Activated T-cell treated with anti-CD3 and anti-CD28 coated beads, Interleukin-2, amount 50 U/mL, for 24 hours (primary cell): ENCODE measurements at places on chromosomes 4 and X.

DNA sequence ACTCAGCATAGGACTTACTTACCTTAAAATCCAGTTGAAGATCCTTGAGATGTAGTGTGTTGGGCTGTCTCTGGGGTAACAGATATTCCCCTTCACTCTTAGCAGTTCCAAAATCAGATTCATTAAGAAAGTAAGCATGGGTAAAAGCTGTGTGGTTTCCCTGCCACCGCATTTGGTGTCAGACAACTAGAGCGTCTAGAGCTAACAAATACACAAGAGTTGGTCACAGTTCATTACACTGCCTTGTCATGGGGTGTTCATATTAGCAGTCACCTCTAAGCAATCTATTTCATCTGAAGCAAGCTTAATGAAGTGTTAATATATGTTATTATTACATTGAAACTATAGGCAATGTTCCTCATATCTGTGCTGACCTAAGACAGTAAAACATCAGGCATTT, 342.8 kb downstream of the PPARGC1A start:
- no peaks in the 10 kb centered on the region for H3K4me1 ChIP-seq
- no peaks in the 10 kb centered on the region for H3K27me3 ChIP-seq
- DNase-seq, result no peak
- H3K36me3 ChIP-seq, result no peaks in the 10 kb centered on the region

- H3K36me3 ChIP-seq, result no peaks in the 10 kb centered on the region
- peaks cover 13% of the 10 kb centered on the region for H3K27me3 ChIP-seq
- no peak overlapping the region for H3K4me3 ChIP-seq
- DNase-seq, result no peak
- H3K4me1 ChIP-seq, result peaks cover 12% of the 10 kb centered on the region
- no peak overlapping the region for H3K27ac ChIP-seq
These were observed 25.7 kb upstream of the XIAP start for GRCh38 chrX:123834116-123834515.

DNA sequence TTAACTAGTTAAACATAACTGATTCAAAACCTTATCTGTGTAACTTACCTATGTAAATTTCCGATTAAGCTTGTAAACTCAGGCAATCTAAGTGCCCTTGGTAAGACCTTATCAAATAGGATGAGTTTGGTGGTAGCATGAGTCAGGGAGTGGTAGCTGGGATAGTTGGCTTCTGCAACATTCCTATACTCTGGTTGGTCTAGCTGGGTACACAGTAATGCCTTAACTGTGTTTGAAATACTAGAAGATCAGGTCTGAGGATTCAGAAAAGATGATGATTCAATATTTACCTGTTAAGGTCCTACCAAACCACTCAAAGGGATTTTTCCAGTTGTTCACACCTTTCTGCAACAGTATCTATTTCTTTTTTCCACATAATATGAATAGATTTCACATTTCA, 5.3 kb downstream of the YIPF7 start:
- H3K4me1 ChIP-seq, result no peaks in the 10 kb centered on the region
- peaks cover 13% of the 10 kb centered on the region for H3K27me3 ChIP-seq
- peaks cover 2% of the 10 kb centered on the region for H3K36me3 ChIP-seq
- no peak overlapping the region for H3K27ac ChIP-seq

DNA sequence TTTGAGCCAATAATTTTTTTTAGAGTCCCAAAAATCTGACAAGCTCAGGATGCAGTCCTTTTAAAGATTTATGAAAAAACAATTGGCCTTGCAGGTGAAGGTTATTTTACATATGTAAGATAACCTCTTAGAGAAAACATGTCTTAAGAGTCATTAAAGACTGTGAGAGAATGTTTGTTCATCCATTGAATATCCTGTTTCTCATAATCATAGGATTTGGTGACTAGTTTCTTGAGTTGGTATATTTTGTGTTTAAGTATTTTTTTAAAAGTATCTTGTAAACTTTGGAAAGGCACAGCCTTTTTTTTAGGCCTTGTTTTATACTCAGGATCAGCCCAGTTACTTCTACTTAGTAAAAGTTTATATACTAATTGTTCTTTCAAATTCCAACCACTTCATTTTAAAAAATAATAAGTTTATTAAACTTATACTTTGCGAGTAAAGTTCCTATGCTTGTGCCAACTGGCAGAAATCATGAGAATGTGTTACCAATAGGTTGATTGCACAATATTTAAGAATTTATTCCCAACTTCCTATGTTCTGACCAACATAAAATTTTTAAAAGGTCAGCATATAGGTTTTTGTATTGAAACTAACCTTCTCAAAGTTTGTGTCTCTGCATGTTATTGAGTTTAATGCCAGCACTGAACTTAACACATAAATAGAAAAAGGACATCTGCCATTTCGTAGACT, 40.0 kb upstream of the ARSJ start:
- H3K4me3 ChIP-seq, result no peak overlapping the region
- H3K36me3 ChIP-seq, result no peaks in the 10 kb centered on the region
- DNase-seq, result no peak
- peaks cover 5% of the 10 kb centered on the region for H3K4me1 ChIP-seq

GRCh38 chr4:33091961-33092360, 2371.8 kb downstream of the PCDH7 start:
- H3K27me3 ChIP-seq, result no peaks in the 10 kb centered on the region
- no peak for DNase-seq
- H3K36me3 ChIP-seq, result no peaks in the 10 kb centered on the region
- no peak overlapping the region for H3K4me3 ChIP-seq

DNA sequence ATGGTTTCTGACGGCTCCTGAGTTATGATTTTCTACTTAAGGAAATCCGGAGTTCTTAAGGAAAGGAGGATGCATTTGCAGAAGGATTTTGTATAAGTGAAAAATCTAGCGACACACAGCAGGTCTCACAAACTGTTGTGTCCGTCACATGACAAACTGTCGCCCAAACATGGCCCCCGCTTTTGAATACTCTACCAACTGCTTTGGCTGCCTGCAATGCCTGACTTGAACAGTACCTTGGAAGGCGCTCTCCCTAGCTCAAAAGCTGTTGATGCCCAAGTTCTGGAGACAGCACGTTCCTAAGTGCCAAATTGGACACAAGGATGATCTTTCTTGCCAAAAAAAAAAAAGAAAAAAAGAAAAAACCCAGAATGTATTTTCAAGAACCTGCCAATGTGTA, 103.2 kb downstream of the ENPP6 start:
- no peak overlapping the region for H3K4me3 ChIP-seq
- no peak overlapping the region for H3K27ac ChIP-seq
- DNase-seq, result no peak
- no peaks in the 10 kb centered on the region for H3K4me1 ChIP-seq
- no peaks in the 10 kb centered on the region for H3K36me3 ChIP-seq

GRCh38 chr4:161937596-161937995, 226.2 kb downstream of the FSTL5 start:
- no peaks in the 10 kb centered on the region for H3K27me3 ChIP-seq
- no peak for DNase-seq

DNA sequence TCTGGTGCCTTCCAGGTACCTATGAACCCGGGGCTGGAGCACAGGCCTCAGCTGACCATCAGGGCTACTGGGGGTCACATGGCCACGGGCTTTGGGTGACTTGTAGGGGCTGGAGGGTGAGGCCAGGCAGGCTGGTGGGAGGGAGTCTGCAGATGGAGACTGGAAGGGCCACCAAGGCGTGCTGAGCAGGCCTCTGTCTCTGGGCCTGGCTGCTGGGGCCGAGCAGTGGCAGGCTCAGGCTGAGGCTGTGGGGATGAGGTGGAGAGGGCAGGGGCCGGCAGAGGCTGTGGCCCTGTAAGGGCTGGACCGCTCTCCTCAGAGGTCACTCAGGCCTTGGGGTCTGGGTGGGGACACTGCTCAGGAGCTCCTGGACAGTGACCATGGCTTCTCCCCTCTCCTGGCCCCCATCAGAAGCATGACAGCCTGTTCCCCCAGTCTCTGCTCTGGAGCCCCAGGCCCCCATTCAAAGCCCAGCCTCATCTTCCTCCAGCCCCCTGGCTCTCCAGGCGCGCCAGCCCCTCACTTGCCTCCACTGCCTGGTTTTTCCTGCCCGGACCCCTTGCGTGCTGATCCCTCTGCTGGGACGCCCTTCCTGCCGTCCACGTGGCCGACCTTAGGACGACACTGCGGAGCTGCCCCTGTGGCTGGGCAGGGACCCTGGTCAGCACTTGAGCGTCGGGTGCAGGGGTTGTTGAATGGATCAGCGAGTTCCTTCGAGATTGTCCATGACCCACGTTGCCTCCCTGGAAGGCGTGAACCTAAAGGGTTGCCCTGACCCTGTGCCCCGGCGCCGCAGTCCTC, 11.1 kb upstream of the NAT8L start:
- no peak overlapping the region for H3K4me3 ChIP-seq
- H3K27me3 ChIP-seq, result peaks cover 43% of the 10 kb centered on the region
- no peak overlapping the region for H3K27ac ChIP-seq
- DNase-seq, result no peak
- H3K36me3 ChIP-seq, result no peaks in the 10 kb centered on the region

- no peaks in the 10 kb centered on the region for H3K36me3 ChIP-seq
- H3K27me3 ChIP-seq, result no peaks in the 10 kb centered on the region
These were observed 124.5 kb upstream of the ARSJ start for GRCh38 chr4:114103908-114104307.

- no peak overlapping the region for H3K27ac ChIP-seq
- peaks cover 80% of the 10 kb centered on the region for H3K36me3 ChIP-seq
- no peak overlapping the region for H3K4me3 ChIP-seq
- H3K4me1 ChIP-seq, result peaks cover 3% of the 10 kb centered on the region
- DNase-seq, result no peak
These were observed 17.7 kb upstream of the AASDH start for GRCh38 chr4:56405016-56405415.

- no peak overlapping the region for H3K27ac ChIP-seq
- DNase-seq, result no peak
- no peak overlapping the region for H3K4me3 ChIP-seq
- peaks cover 3% of the 10 kb centered on the region for H3K36me3 ChIP-seq
- peaks cover 52% of the 10 kb centered on the region for H3K27me3 ChIP-seq
These were observed 20.5 kb downstream of the SPIN4 start for GRCh38 chrX:63330681-63331080.

DNA sequence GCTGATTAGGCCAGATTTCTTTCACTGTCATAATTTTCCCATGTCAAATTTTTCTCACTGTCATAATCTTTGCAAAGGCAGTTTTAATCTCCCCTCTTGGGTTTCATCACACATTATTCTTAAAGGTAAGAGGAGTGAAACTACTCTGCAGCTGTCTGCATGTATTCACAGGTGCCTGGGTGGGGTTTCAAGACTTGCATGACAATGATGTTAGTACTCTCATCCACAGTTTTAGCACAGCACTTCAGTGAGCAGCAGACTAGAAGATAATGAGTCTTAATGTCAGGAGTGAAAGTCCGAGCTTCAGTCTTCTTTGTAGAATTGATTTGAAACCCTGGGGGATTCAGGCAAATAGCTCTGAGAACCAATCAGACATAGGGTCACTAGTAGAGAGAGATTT, 182.5 kb upstream of the GALNT7 start:
- no peak overlapping the region for H3K27ac ChIP-seq
- H3K27me3 ChIP-seq, result peaks cover 6% of the 10 kb centered on the region
- no peak for DNase-seq
- H3K4me1 ChIP-seq, result no peaks in the 10 kb centered on the region

GRCh38 chrX:118751950-118752783, 24.8 kb downstream of the IL13RA1 start:
- no peak for DNase-seq
- H3K4me1 ChIP-seq, result no peaks in the 10 kb centered on the region
- no peak overlapping the region for H3K27ac ChIP-seq
- H3K27me3 ChIP-seq, result peaks cover 34% of the 10 kb centered on the region
- no peaks in the 10 kb centered on the region for H3K36me3 ChIP-seq
- H3K4me3 ChIP-seq, result no peak overlapping the region

DNA sequence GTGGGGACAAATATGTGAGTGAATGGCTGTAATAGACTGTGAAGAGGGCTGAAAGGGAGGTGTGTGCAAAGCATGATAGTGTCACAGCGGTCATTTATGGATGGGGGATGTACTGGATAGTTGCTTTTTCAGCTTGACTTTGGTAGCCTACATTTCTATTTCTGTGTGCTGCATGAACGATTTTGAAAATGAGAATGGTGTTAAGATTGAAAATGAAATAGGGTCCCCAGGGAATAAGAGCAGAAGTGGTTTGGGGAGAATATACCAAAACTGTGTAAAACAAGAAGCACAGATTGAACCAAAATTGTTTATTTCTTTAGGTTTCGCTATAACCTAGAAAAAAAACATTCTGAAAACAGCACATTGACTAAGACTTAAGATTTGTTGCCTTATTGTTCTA, 58.8 kb upstream of the CLNK start:
- H3K27me3 ChIP-seq, result peaks cover 2% of the 10 kb centered on the region
- H3K4me3 ChIP-seq, result no peak overlapping the region
- H3K4me1 ChIP-seq, result no peaks in the 10 kb centered on the region
- H3K27ac ChIP-seq, result no peak overlapping the region

DNA sequence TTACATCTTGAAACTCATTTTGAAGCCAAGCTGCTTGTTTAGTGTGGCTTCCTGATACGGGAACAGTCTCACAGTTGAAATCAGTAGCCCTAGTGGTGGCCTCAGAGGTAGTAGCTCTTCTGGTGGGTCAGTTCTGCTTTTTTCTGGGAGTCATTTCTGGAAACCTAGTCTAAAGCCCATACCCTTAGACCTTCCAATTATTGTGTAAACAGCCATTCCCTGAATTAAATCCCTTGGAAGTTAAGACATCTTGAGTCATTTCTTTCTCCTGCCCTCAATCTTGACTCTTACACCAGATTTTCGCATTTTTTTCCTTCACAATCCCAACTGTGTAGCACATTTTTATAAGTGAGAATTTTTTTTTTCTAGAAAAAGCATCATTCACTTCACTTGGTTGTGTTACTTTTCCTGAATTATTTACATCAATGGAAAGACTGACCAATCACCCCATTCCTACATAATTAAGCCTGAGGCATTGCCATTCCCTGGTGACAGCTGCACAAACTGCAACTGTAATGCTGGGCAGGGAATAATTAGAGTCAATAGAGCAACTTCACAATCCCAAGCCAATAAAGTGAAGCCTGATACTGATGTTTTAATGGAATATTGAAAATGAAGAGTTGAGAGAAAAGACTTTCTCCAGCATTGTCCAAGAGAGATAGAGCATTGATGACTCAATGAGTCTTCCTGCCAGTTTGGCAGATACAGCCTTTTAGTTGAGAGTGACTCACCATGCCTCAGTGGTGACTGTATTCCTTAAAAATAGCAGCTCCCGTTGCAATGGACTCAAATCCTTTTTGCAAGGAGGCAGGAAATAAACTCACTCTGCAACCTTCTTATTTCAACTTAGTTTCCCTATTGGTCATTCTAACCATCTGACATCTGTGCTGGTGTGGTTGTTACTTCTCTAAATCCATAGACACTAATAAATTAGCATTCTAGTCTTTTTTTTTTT, 13.0 kb upstream of the SEPSECS start:
- DNase-seq, result no peak
- H3K36me3 ChIP-seq, result no peaks in the 10 kb centered on the region
- H3K27ac ChIP-seq, result no peak overlapping the region
- no peak overlapping the region for H3K4me3 ChIP-seq
- peaks cover 12% of the 10 kb centered on the region for H3K4me1 ChIP-seq

- H3K27ac ChIP-seq, result no peak overlapping the region
- no peaks in the 10 kb centered on the region for H3K4me1 ChIP-seq
- no peak overlapping the region for H3K4me3 ChIP-seq
- no peak for DNase-seq
- H3K36me3 ChIP-seq, result no peaks in the 10 kb centered on the region
These were observed 473.1 kb upstream of the ATOH1 start for GRCh38 chr4:93355411-93355810.

DNA sequence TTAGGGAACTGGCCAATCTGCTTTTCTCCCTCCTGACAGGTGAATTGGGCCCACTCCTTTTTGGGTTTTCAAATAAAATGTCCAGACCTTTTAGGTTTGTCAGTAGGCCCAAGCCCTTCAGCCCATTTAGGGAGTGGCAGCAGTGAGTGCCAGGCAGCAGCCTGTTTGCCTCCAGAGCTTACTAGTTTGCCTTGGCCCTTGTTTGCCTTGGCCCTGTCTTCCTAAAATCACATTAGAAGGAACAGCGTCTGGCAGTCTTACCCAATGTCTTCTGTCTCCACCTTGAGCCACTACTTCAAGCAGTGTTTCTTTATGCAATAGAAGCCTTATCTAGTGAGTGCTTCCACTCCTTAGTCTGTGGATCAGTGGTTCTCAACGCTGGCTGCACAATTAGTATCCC, 117.1 kb downstream of the TMEM164 start:
- no peak overlapping the region for H3K27ac ChIP-seq
- H3K27me3 ChIP-seq, result no peaks in the 10 kb centered on the region
